ENCODE measurements at places on chromosomes 1 and 21.
A peak's percentile ranks its signal among the peaks of the same experiment; 100 is the strongest.

DNA sequence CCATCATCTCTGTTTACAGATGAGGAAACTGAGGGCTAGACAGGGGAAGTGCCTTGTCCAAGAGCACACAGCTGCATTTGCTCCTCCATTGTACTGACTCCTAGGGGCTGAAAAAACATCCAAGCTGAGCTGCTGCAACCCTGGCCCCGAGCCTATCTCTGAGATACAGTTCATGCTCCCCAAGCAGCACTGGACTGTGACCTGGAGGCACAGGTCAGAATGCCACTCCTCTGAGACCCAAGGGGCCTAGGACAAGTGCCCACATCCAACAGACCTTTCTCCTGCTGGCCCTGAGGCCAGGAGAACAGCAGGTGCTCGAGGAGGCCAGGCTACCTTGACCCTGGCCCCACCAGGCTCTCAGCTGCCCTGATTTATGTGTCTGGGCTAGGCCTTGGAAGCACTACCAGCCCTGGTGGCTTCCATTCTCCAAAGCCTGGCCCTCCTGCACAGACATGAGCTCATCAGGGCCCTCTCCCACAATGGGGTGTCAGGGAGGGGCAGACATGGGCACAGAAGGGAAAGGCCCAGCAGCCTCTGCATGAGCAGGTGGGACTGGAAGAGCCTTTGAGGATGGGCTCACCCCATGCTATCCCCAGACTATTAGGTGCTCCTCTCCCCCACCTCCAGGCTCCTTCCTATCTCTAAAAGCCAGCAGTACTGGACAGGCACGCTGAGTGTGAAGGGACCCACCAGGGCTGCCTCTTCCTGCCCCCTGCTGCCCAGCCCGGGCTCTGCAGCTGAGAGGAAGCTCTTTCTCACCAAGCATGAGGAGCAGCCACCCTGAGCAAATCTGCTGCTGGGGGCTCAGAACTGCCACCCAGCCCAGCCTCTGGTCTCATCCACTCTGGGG, 18.8 kb downstream of the ADGRB2 start:
- DNase-seq, result no peak
- peaks cover 30% of the 10 kb centered on the region for H3K4me1 ChIP-seq
- H3K27me3 ChIP-seq, result peaks cover 18% of the 10 kb centered on the region
- no peak overlapping the region for H3K27ac ChIP-seq
- no peak overlapping the region for H3K4me3 ChIP-seq

GRCh38 chr1:4611563-4612341, 42.7 kb upstream of the AJAP1 start:
- DNase-seq, result no peak
- H3K36me3 ChIP-seq, result no peaks in the 10 kb centered on the region
- H3K4me3 ChIP-seq, result no peak overlapping the region
- no peak overlapping the region for H3K27ac ChIP-seq

DNA sequence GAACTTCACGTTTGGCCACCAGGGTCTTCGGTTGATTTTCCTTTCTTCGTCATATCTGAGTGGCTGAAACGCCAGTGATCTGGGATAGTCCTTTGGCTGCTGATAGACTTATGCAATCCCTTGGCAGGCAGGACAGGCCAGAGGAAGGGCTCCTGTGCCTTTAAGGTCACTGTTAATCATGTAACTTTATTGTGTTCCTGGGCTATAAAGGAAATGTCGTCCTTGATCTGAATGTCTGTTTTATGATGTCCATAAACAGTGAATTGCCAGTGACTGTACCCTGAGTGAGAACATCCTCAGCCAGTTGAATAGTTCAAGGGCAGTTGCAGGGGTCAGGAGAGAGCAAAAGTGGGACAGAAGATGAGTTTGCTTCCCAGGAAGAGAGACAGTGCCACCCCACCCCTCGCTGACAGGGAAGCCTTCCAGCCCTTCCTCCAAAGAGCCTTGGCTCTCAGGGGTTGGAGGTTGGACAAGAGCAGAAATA, 68.0 kb downstream of the PDE9A start:
- H3K36me3 ChIP-seq, result peaks cover 4% of the 10 kb centered on the region
- DNase-seq, result no peak
- H3K4me1 ChIP-seq, result peaks cover 35% of the 10 kb centered on the region
- H3K27me3 ChIP-seq, result peaks cover 3% of the 10 kb centered on the region
- H3K27ac ChIP-seq, result peak overlapping the region; percentile 67

DNA sequence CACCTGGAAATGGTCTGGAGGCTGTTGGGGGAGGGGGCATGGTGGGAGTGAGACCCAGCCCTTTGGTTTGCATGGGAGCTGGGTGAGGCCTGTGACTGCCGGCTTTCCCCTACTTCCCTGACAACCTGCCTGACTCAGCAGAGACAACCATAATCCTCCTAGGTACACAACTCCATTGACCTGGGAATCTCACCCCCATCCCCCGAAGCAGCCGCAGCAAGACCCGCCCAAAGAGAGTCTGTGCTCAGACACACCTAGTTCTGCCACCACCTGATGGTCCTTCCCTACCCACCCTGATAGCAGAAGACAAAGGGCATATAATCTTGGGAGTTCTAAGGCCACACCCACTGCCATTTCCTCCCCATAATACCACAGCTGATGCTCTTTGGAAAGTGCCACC, 168.6 kb downstream of the GIPC2 start:
- no peak for DNase-seq
- no peaks in the 10 kb centered on the region for H3K36me3 ChIP-seq
- H3K27ac ChIP-seq, result no peak overlapping the region
- no peak overlapping the region for H3K4me3 ChIP-seq

GRCh38 chr1:157312082-157312812, 174.1 kb upstream of the ETV3 start:
- DNase-seq, result no peak
- H3K4me1 ChIP-seq, result peaks cover 4% of the 10 kb centered on the region
- H3K27ac ChIP-seq, result no peak overlapping the region
- no peaks in the 10 kb centered on the region for H3K36me3 ChIP-seq
- peaks cover 3% of the 10 kb centered on the region for H3K27me3 ChIP-seq

DNA sequence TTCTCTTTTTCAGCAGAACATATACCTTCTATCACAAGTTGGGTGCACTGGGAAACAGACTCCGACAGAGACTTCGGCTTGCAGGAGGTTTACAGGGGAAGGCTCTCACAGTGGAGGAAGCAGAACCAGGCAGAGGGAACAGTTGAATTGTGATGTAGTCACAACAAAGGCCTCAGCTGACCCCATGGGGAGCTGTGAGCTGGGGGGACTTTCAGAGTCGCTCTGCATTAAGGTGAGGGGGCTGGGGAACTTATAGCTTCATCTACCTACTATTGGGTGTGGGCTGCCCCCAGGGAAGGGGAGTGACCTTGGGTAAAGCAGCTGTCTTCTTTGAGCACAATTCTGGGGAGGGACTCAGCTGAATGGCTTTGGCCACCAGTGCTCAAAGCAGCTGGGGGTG, 94.9 kb upstream of the POU3F1 start:
- peaks cover 5% of the 10 kb centered on the region for H3K36me3 ChIP-seq
- H3K4me1 ChIP-seq, result peaks cover 18% of the 10 kb centered on the region
- DNase-seq, result no peak

Data from type B pancreatic cell (in vitro differentiated cells).